ENCODE measurements at places on chromosomes 13 and 19.
A peak's percentile ranks its signal among the peaks of the same experiment; 100 is the strongest.

- peak; percentile 68 for DNase-seq
Measured at GRCh38 chr19:13095934-13096927, 6.4 kb downstream of the LYL1 start.

DNA sequence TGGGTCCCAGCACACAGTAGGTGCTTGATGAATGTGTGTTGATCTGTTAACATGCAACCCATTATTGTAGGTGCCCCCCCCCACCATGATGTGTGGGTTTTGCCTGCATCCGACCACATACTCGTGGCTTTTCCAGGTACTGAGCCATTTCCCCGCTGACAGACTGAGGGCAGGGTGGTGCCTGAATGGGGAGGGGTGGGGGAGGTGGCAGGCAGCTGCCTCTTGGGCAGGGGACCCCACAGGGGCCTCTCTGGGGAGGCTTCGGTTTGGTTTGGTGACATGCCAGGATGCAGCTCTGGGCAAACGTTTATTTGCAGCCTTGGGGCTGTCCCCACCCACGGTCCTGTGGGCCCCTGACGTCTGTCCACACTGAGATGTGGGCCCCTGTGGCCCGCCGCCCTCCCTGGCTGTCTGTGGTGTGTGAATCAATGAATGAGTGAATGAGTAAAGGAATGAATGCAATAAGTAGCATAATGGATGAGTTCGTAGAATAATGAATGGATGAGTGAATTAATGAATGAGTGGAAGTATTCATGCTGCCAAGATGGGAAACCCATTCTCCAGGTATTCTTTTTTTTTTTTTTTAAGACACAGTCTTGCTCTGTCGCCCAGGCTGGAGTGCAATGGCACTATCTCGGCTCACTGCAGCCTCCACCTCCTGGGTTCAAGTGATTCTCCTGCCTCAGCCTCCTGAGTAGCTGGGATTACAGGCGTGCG is 9.0 kb upstream of the JUND start:
- DNase-seq: no peak

- no peak for DNase-seq
Measured at GRCh38 chr13:63636316-63636993, 2220.8 kb upstream of the PCDH20 start.

DNA sequence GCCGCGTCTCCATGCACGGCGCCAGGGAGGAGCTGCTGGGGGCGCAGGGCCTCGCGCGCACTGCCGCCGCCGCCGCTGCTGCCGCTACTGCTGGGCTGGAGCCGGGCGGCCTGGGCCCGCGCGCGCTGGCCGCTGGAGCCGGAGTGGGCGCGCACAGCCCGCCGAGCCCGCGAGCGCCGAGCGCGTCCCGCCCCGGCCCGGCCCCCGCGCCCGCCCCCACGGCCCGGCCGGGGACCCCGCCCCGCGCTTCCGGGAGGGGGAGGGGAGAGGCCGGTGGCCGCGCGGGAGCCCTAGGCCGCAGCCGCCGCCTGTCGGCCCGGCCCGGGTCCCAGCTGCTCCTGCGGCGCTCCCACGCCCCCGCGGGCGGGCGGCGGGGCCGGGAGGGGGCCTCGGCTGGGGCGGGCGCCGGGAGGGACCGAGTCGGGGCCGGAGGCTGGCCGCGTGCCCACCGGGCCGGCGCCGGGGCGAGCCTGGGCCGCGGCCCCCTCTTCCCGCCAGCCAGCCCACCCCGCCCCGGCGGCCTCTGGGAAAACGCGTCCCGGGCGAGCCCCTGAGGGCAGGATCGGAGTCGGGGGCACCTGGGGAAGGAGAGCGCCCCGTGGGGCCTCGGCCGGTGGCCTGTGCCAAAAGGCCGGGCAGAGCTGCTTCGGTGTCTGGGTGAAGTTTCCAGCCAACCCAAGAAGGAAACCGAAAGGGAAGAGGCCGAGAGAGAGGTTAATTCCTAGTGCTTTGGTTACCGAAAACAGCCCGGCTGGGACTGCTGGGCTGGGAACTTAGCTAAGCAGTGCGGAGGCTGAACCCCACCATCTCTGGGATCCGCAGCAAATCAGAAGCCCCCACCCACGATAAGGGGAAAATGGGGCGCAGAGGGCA is at the start of gene STK24:
Gene STK24 (minus strand): TSS at position 145 of the 873 bp plus-strand sequence. CDS start 321 bp downstream, outside the sequence.
- peak; percentile 94 for DNase-seq

GRCh38 chr19:45428384-45429231 is 4.9 kb upstream of the ERCC1 start:
- DNase-seq: peak; percentile 64

GRCh38 chr13:100892981-100893380 is 218.4 kb upstream of the TMTC4 start:
- DNase-seq: no peak
